Lower leg skin (tissue), 4 donors: ENCODE measurements at places on chromosomes 16 and 17. TPM values are rescaled to one million over a fixed set of nuclear protein-coding genes. Genes with fewer than 3 reads are reported as not detected.

Gene SRCIN1
- total RNA-seq: 20.2 TPM

Gene ZDHHC1
- 21.8 TPM for total RNA-seq

Gene PLCD3
- total RNA-seq: 65.7 TPM

Gene GNG13
- total RNA-seq: not detected

Gene ZG16
- total RNA-seq: not detected

Gene CPSF4L
- total RNA-seq: not detected

Gene SOX8
- total RNA-seq: 27.7 TPM

Gene UMOD
- total RNA-seq: not detected

Gene TLCD3B
- not detected for total RNA-seq

Gene IKZF3
- 0.89 TPM for total RNA-seq
